ENCODE measurements at places on chromosomes 12 and 14. TPM values are rescaled to one million over a fixed set of nuclear protein-coding genes. Genes with fewer than 3 reads are reported as not detected.
A peak's percentile ranks its signal among the peaks of the same experiment; 100 is the strongest.

KRT6A gene
- not detected for total RNA-seq

CMKLR1 gene
- 0.32 TPM for total RNA-seq

FAM90A1 gene
- not detected for total RNA-seq

AVPR1A gene
- not detected for total RNA-seq

PDE3A gene
- 2.4 TPM for total RNA-seq

DNA sequence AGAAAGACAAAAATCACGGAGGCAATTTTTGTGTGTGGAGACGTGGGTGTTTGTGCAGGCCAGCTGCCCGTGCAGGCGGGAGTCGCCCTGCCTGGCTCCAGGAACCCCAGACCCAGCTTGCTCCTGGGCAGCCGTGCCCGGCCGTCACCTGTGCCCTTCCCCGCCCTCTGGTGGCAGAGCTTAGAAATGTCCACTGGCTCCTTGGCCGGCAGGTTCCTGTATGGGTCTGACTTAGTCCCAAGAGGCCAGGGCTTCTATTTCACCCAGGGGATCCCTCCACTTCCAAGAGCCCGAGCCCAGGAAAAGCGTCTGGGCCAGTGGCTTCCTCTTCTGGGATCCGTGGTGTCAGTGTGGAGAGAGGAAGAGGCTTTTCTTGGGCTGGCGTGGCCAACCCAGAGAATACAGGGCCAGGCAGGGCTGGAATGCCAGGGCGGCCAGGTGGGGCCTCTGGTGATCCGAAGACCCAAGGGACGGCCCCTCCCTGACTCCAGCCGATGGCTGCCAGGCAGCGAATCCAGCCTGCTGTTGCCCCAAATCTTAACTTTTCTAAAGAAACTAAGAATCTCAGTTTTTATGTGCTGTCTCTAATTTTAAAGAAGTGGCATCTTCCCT, 120.9 kb downstream of the TMEM132C start:
- peaks cover under 1% of the 10 kb centered on the region for H3K27me3 ChIP-seq
- peaks cover 22% of the 10 kb centered on the region for H3K4me1 ChIP-seq
- DNase-seq: peak; percentile 72
- H3K36me3 ChIP-seq: no peaks in the 10 kb centered on the region

DNA sequence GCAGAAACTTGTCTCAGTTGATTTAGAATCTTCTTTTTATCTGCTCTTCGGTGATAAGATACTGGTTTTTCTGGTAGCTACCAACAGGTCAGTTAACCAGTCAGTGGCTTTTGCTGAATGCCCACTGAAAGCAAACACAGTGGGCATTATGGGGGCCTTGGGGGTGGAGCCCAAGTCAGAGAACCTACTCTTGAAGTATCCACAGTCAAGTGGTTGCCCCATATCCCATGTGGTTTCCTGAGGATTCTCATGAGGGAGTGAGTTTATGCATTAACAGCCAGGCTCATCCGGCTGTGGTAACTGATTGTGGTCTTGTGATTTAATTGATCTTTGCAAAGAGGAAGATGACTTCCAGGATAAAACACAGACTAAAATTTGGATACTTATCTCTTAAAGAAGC, 83.7 kb downstream of the ST8SIA1 start:
- H3K27ac ChIP-seq: peak overlapping the region; percentile 31
- H3K4me3 ChIP-seq: no peak overlapping the region
- H3K27me3 ChIP-seq: no peaks in the 10 kb centered on the region
- H3K4me1 ChIP-seq: peaks cover 42% of the 10 kb centered on the region
- H3K36me3 ChIP-seq: peaks cover 18% of the 10 kb centered on the region

DNA sequence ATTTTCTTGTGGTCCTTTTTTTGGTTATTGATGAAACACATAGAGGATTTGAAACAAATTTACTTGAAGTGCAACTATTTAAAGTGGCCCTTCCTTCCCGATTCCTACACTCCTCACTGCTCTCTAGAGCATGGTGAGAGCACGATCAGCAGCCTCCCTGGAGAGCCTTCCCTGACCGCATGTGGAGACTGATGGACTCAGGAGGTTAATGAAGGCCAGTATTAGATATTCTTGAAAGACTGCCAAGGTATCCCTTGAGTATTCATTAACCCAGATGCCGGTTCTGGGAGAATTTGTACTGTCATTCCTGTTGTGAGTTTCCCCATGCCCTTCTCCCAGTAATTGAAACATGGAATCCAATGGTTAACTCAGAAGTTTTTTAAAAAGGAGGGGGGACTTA, 102.8 kb upstream of the FGD4 start:
- no peaks in the 10 kb centered on the region for H3K27me3 ChIP-seq
- DNase-seq: no peak
- H3K36me3 ChIP-seq: peaks cover 8% of the 10 kb centered on the region
- no peak overlapping the region for H3K4me3 ChIP-seq
- H3K4me1 ChIP-seq: peaks cover 4% of the 10 kb centered on the region

GRCh38 chr14:71474301-71475265, 457.6 kb upstream of the RGS6 start:
- no peaks in the 10 kb centered on the region for H3K27me3 ChIP-seq

GRCh38 chr12:102322254-102322653, 124.6 kb upstream of the PMCH start:
- no peak overlapping the region for H3K4me3 ChIP-seq
- peaks cover 7% of the 10 kb centered on the region for H3K27me3 ChIP-seq
- DNase-seq: no peak
- no peaks in the 10 kb centered on the region for H3K36me3 ChIP-seq
- no peaks in the 10 kb centered on the region for H3K4me1 ChIP-seq

- H3K4me1 ChIP-seq: peaks cover 10% of the 10 kb centered on the region
- H3K27me3 ChIP-seq: no peaks in the 10 kb centered on the region
- H3K36me3 ChIP-seq: no peaks in the 10 kb centered on the region
- DNase-seq: no peak
Measured at GRCh38 chr12:101018540-101018939, 191.5 kb downstream of the SLC5A8 start.

DNA sequence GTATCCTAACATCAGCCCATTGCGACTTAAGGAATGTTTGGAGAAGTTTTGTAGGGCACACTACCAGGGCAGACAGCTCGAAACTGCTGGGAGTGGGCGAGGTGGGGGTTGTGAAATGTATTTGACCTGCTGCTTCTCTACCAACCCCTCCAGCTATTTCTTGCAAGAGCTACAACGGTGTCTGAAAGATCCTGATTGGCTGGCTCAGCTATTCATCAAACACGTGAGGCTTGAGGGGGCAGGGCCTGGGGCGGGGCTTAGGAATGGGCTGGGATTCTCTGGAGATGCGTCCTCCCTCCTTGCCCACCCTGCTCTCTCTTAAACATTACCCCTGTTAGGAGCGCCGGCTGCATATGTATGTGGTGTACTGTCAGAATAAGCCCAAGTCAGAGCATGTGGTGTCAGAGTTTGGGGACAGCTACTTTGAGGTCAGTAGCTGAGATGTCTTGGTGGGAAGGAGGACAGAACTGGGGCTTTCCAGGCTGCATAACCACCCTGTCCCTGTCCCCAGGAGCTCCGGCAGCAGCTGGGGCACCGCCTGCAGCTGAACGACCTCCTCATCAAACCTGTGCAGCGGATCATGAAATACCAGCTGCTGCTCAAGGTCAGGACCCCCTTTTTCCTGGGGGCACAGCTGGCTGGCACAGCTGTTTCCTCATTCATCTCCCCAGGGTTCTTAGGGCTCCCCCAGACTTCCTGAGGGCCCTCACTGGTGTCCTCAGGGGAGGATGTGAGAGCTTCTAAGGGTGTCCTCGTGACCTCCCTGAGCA, 3.1 kb downstream of the ARHGEF25 start:
- peaks cover 27% of the 10 kb centered on the region for H3K27me3 ChIP-seq
- H3K27ac ChIP-seq: no peak overlapping the region
- H3K4me1 ChIP-seq: peaks cover 28% of the 10 kb centered on the region
- no peak for DNase-seq
- peak overlapping the region; percentile 54 for H3K4me3 ChIP-seq

- H3K4me3 ChIP-seq: no peak overlapping the region
- H3K4me1 ChIP-seq: no peaks in the 10 kb centered on the region
- no peak overlapping the region for H3K27ac ChIP-seq
Measured at GRCh38 chr12:113880988-113881962, 84.8 kb downstream of the RBM19 start.
